ENCODE measurements at places on chromosomes 7 and 10.

GRCh38 chr7:134254311-134254710, 62.4 kb downstream of the SLC35B4 start:
- DNase-seq: no peak

DNA sequence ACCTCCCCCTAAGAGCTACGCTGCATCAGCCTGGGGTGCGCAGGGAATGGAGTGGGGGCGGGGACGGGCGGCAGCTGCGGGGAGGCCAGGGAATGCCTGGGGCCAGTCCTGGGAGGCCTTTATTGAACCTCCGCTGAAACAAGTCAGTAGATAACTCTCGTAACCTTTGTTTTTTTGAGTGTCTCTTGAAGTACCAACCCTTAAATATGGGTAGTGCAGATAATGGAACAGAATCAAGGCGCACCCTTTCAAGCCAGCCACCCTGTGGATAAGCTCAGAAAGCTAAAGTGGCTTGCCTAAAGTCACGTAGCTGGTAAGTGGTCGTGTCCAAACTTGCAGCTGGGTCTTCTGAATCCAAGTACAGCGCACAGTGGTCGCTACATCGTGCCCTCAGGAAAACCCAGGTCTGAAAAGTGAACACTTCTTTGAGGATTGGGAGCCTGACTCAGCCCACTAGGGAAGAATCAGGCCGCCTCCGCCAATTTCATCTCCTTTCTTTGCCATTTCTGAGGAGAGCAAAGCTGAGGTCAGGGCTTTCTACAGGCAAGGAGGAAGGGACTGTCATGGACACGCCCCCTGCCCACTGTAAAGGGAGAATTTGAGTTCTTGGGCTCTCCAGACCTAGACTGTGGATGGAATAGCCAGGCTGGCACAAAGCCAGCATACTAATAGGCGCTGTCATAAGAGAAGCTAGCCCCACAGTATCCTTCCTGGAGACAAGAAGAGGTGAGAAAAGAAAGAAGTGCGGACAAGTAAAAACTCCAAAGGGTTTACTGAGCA, 3.2 kb upstream of the EGR2 start:
- no peak for DNase-seq

- no peak for DNase-seq
These were observed 101.8 kb downstream of the CALN1 start for GRCh38 chr7:72310301-72310700.

DNA sequence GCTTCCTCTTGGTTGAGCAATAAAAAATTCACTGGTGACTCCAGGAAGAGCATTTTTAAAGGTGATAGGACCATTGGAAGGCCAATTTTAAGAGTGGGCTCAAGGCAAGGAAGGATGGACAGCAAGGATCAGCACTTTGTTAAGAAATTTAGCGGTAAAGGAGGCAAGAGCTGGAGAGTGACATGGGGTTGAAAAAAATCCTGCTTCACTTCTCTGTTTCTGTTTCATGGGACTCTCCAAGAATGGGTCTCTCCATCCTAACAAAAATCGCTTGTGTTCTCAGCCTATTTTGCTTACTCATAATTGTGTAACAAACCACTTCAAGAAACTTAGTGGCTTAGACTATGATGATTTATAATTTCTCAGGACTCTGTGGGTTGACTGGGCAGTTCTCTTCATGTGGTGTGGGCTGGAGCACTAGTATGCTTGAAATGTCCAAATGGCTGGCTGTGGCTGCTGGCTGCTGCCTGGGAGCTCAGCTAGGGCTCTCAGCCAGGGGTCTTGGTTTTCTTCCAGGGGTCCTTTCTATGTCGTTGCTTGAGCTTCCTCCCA, 59.8 kb upstream of the ZNRF2 start:
- no peak for DNase-seq

DNA sequence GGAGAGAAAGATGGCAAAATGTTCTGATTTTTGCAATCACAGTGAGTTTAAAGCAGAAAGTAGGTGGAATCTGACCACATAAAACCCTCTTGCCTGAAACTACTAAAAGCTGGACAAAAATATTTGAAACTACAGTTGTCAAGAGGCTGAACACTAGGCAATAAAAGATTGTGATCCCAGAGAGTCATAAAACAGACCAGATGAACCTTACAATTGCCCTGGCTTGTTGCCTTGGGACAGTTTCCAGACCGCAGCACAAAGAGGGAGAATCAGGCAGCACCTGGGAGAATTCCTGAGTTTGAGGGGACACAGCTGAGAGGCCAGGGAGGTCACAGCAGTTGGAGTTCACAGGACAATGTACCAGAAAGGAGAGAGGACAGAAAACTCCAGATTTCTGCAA, 107.3 kb upstream of the NANOS1 start:
- DNase-seq: no peak

DNA sequence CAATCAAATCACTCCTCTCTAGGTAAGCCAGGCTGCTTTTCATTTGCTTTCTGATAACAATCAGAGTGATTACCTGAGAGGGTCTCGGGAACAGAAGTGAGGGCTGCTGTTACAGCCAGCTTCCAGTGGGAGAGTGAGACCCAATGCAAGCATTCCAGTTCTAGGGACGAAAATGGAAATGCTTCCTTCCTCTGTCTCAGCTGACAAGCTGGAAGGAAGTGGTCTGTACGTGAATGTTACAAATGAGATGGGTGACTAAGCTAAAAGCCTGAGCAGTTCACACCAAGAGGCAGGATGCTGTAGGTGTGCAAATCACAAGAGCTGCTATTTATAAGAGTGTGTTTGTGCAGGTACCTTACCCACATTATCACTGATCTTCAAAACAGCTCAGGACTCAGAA, 772.4 kb downstream of the GRID1 start:
- no peak for DNase-seq

GRCh38 chr10:45063591-45064231, 63.0 kb downstream of the ZNF22 start:
- no peak for DNase-seq

- DNase-seq: no peak
These were observed 957.4 kb upstream of the LRRTM3 start for GRCh38 chr10:65968437-65968836.

DNA sequence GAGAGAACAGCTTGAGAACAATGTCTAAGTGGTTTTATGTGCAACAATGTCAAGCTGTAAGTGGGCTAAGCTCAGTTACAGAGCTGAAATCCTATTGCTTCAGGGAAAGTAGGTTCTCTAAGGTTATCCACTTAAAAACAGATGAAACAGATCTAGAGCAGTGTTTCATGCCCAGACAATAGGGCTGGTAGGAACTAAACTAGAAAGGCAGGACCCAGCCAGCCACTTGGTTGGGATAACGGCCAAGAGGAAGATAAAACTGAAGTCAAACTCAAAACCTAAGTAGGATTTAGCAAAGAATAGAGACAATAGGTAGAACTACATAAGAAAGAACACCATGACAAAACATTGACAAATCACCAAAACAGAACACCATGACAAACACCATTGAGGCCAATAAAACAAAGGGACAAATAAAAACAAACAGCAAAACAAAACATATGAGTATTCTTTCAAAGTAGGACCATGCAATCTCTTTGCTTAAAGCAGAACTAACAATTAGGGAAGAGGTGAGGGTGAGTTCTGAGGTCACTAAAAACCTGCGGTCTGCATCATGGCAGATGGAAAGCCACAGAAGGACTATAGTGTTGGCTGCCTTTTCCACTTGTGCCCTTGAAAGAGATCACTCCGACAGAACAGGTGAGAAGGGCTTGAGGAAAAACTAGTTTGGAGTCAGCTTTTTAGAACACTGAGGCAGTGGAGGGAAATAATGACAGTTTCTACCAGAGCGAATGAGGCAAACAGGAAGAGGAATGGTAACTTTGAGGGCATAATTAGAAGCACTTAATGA, 81.0 kb downstream of the HGF start:
- no peak for DNase-seq

- no peak for DNase-seq
These were observed 89.0 kb downstream of the NKX6-2 start for GRCh38 chr10:132696728-132697577.

All from T-helper 22 cell (primary cell).